ENCODE measurements at places on chromosomes 6 and 20.
A peak's percentile ranks its signal among the peaks of the same experiment; 100 is the strongest.

GRCh38 chr6:7042654-7043545, 64.9 kb upstream of the RREB1 start:
- no peak for DNase-seq

- no peak for DNase-seq
Measured at GRCh38 chr6:16178351-16178750, 49.5 kb downstream of the MYLIP start.

DNA sequence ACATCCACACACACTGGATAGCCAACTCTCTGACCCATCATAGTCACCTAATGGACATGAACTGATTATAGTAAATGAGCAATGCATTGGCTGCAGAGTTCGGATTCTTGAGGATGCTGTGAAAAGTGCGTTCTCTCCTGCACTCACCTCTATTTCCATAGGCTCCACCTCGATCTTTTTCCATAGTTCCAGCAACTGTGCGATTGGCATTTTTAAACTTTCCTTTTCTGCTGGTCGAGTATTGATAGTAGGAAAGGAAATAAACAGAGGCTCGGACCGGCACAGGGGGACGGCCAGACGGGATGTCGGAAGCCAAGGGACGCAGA, 94.4 kb downstream of the RNASET2 start:
- no peak for DNase-seq

DNA sequence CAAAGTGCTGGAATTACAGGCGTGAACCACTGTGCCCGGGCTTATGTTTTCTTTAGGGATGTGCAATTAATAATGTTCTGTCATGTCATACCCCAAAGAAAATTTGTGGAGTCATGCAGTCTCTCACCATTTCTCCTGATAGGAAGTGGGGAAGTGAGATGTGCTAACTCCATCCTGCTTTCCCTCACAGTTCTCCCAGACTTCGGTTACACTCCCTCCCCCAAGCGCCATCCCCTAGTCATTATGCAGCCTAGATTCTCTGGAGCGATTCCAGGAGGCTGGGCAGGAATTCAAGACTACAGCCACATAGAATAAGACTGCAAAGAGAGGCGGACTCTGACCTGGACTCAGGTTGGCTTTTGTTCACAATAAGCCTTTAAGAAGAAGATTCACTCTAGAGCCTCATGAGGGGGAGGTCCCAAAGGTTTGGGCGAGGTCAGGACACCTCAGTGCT, 271.4 kb downstream of the ALDH8A1 start:
- peak; percentile 62 for DNase-seq

GRCh38 chr6:82364087-82365015, 734 bp downstream of the TPBG start:
- DNase-seq = peak; percentile 60

DNA sequence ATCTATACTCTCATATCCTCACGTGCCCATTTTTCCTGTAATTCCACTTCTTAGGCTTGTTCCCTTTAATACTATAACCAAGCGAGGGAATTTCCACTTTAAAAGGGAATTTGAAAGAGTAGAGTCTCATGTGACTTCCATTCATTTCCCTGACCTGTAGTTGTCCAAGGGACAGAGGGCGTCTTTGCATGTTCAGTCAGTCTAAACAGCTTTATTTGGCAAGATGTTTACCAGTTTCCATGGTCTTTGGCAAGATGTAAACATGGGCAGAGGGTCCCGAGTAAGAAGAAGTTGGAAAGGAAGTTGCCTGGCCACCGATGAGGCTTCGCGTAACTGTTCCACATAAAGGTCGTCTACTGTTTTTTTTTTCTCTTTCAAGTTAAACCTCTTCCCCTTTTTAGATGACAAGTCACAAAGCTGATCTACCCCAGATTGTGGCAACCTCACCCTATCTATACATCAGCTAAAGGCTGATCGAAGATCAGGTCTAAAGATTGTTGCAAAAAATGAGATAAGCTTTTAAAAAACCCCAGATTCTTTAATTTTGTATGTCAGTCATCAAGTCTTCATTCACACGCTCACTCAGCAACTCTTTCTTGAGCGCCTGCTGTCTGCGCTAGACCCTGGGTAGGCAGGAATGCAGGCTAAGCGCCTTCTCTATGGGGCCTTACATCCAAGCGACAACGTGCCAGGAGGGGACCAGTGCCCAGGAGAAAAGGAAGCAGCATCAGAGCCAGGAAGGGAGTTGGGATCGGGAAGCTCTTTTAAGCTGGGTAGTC, 31.7 kb upstream of the CCR6 start:
- DNase-seq = no peak

DNA sequence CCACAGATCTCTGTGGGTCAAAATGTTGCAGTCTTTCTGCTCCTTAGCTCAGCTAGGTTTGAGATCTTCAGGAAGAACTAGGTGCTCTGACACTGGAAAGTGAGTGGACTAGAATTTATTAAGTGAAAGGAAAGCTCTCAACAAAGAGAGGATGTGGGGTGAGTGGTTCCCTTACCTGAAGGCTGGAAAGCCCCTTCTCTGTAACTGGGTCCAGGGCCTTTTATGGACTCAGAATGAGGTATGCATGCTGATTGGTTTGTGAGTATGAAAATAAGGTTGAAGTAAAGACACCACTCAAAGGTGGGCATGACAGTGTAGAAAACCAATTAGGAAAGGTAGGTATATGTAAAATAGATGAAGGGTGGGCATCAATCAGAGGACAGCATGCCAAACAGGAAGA, 485.5 kb downstream of the CD109 start:
- DNase-seq = no peak
